ENCODE measurements at places on chromosomes 5 and 9.

DNA sequence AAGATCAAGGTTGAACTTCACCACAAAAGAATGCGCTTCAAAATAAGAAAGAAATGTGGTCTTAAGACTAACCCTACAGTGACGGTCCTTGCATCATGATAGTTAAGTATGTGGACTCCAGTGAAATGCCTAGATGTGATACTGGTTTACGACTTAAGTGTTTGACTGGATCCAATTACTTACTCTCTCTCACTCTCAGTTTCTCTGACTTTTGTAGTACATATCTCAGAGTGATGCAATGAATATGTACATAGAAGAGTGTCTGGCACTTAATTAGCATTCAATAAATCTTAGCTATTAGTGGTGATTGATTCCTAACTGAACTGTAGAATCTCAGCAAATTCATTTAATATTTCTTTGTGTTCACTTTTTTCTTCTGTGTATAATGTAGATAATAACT is 411.7 kb upstream of the ITGA1 start:
- no peak for DNase-seq

- no peak for DNase-seq
These were observed 35.2 kb downstream of the RLN2 start for GRCh38 chr9:5269249-5269715.

DNA sequence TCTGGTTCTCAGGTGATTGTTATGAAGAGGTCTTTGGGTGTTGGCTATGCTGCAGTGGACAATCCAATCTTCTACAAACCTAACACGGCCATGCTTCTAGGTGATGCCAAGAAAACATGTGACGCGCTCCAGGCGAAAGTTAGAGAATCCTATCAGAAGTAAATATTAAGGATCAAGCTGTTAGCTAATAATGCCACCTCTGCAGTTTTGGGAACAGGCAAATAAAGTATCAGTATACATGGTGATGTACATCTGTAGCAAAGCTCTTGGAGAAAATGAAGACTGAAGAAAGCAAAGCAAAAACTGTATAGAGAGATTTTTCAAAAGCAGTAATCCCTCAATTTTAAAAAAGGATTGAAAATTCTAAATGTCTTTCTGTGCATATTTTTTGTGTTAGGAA is 101.3 kb downstream of the NNT start:
- no peak for DNase-seq

- DNase-seq: no peak
These were observed 44.7 kb upstream of the DMAC1 start for GRCh38 chr9:7844242-7844641.

DNA sequence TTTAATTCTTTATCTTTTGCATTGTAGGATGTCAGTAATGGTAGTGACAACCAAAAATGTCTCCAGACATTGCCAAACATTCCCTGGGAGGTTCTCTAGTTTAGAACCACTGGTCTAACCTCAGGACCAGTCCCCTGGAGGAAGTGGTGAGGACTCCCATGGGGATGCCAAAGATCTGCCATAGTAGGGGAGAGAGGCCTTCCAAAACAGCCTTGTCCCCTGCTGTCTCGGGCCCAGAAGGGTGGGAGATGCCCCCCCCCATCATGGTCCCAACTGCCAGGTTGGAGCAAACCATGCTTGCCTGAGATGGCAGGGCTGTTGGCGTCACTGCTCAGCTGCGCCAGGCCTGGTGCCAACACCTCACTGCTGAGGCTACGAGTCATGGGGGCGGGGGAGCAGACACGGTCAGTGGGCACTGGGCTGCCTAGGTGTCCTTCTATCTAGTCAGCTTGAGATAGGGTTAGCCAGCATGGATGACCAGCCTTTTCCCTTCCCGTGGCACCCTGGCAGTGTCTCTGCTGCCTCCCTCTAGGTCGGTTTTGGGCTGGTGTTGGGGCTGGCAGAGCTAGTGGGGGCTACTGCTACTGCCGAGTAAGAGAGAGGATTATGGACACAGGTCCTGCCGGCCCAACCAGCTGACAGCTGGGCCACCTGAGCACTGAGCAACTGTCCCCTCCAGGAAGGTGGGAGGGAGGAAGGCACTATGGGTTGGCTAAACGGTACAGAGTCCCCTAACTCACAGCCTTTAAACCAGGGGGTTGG is 8.3 kb upstream of the CXXC5 start:
- DNase-seq: no peak

DNA sequence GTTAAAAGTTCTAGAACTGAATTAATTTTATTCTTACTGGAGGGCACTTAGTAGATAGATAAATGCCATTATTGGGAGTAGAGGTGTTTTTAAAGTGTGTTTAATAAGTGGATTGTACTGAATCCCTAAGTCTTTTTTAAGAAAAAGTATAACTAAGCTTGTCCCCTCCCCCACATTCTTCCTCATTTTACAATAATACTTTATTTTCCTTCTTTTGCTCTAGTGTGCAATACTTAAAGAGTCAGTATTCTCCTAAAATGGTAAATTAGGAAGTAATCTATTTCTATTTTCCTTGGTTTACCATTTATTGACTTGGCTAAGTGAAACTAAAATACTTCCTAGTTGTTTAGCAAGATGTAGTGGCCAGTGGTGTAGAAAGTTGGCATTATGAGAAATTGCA is 11.6 kb downstream of the UBLCP1 start:
- DNase-seq: no peak

- DNase-seq: no peak
These were observed 182.5 kb downstream of the PSAT1 start for GRCh38 chr9:78479441-78479840.

DNA sequence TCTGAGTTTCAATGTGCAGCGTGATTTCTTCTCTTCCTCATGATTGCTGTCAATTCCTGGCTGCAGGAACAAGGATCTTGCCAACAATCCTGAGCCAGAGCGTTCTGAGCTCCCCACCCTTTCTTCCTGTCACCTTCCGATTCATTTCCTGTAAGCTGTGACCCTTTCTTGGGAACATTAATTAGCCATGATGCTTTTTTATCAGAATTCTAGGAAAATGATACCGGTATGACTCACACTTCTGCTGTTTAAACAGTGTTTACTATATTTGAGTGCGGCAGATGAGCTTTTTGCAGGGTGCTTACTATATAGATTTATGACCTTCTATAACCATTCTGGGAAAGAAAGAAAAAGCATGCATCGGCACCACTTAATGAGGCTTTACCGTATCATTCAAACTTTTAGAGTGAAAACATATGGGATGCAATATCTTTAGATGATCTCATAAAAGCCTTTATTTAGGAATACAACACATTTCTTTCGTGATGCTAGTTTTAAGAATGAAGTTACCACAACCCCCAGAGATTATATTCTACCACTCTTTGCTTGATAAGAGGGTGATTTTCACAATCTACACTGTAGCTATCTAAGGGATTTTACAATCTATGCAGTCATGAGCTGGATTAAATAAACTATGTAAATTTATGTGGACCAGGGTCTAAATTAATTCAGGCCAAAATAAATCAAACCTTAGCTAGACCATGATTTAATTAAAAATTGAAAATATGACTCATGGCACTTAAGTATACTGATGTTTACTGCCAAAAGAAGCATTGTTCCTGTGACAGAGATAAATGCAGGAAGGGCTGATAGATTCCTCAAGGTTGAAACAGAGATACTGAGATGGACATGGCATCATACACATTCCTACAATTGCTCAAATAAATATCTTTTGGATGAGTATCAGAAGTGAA is 38.0 kb upstream of the OSMR start:
- no peak for DNase-seq

DNA sequence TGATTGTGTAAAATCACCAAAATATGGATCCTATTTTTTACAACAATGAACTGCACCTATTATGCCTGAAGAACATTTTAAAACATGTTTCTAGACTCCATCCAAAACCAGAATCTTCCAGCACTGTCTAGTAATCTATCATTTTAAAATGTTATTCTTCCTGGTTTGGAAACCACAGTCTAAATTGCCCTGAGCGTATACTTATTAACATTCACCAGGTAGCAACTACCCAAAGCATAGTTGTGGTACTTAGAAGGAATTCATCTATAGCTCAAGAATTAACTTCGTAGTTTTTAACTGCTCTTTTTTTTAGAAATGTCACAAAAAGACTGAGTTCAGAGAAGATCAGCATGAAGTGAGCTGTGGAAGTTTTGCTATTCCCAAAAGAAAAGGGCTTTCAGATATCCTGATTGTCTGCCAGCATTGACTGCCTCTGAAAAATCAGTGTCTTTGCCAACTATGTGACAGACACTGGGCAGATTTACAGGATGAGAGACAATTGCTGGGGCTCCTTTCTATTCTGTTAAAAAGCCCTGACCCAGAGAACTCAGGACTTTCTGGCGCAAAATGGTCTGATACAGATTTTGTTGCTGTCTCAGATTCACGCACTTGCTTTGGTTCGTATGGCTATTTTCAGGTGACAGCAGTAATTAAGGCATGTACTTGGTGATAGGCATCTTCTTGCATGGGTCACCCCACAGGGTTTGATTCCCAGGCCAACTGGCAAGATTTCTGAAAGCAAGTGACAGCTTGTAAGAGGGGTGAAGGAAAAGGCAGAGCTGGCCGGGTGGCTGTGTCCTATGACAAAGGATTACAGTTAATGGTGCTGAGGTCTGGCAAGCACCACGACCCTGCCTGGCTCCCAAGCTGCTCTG is 152.5 kb upstream of the RAI14 start:
- DNase-seq: no peak

GRCh38 chr5:139968547-139969261 is 74.4 kb downstream of the NRG2 start:
- DNase-seq: peak; percentile 87

- no peak for DNase-seq
These were observed 115.8 kb upstream of the KIF2A start for GRCh38 chr5:62190173-62190572.

GRCh38 chr5:165906871-165907270 is 2384.6 kb upstream of the WWC1 start:
- no peak for DNase-seq

DNA sequence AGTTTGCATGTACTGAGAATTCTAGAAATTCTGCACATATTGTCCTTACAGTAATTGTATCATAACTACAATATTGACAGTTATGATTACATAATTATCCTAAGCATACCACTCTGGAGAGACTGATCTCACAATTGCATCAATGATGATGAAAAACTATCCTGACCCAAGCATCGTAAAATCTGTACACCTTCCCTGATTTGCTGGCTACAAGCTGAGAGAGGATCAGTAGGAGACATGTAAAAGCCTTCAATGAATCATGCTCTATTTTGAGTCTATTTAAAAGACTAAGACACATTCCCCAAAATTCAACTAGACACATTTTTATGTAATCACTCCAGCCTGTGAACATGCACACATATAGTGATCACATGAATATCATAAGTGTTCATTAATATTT is 1833.8 kb downstream of the EFNA5 start:
- no peak for DNase-seq

GRCh38 chr5:171657473-171657872 is 128.1 kb upstream of the SMIM23 start:
- DNase-seq: no peak

DNA sequence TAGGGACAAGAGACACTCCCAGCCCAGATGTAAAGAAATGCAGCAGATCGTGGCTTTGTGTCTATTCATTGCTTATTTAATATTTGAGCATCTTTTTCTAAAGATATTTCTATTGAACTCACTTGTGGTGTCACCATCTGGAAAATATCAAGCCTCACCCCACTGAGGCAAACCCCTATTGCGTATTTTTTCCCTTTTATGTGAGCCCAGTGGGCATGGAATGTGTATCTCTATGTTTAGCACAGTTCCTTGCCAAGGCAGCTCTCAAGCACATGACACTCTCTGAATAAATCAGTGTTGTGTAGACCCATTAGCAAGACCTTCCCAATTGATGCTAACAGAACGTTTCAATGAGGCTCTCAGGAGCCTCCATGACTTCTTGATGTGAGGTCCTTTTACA is 81.6 kb downstream of the TMEM174 start:
- no peak for DNase-seq

- DNase-seq: no peak
These were observed 169.1 kb downstream of the CAAP1 start for GRCh38 chr9:26723486-26723885.

GRCh38 chr5:43150748-43151147 is 30.0 kb downstream of the ZNF131 start:
- DNase-seq: no peak

GRCh38 chr9:126989847-126990842 is 75.6 kb downstream of the RALGPS1 start:
- DNase-seq: no peak

DNA sequence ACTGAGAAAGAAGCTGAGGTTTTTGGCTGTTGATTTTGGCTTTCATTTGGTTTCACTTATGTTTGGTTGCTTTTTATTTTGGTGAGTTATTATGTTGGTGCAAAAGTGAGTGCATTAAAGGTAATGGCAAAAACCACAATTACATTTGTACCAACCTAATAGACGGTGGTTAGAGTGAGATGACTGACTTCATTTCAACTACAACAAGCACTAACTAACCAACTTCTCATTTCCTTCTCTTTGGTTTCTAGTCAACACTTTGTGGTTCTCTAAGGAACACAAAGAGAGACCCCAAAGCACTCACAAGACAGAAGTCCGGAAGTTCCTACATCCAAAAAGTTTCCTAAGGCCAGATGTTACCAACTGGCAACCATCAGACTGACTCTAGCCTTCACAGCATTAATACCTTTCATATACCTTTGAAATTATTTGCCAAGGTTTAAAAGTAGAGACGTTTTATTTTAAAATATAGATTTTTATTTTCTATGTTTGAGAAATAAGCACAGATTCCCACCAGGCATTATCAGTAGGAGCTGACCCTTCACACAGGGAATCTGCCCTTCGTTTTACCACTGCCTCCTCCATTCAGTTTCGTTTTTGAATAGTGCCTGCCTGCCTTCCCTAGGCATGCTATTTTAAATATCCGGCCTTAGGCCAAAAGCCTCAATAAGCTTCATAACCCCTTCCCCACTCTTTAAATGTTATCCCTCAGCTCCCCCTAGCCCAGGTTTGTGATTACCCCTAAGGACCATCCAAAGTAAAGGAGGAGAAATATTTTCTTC is 301.1 kb upstream of the PTGER4 start:
- DNase-seq: no peak

GRCh38 chr9:26669701-26670670 is 222.6 kb downstream of the CAAP1 start:
- DNase-seq: no peak

DNA sequence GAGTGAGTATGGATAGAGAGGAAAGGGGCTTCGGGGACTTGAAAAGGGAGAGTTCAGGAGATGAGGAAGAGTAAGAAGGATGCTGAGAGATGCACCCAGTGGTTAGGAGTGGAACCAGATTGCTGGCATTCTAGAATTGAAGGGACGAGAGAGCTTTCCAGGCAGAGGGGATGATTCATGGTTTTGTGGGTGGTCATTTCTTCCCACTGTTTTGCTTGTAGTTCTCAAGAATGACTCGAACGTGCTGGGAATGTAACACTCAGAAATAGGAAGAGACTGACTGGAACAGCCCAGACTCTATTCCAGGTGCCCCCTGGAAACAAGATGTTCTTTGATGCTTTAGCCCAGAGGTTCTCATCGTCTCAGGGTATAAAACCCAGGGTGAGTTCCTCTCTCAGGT is 294.2 kb downstream of the ICE1 start:
- no peak for DNase-seq

- DNase-seq: no peak
These were observed 1.3 kb upstream of the ZBTB34 start for GRCh38 chr9:126859111-126859510.

GRCh38 chr9:129437626-129438323 is 183.1 kb downstream of the C9orf50 start:
- DNase-seq: no peak

GRCh38 chr9:112848316-112849151 is 42.1 kb downstream of the SLC46A2 start:
- no peak for DNase-seq

All from stimulated activated CD4-positive, alpha-beta T cell treated with anti-CD3 and anti-CD28 coated beads, TNF-alpha, amount 100 ng/mL, for 1 hour (primary cell).